ENCODE measurements at places on chromosomes 3 and 15.

DNA sequence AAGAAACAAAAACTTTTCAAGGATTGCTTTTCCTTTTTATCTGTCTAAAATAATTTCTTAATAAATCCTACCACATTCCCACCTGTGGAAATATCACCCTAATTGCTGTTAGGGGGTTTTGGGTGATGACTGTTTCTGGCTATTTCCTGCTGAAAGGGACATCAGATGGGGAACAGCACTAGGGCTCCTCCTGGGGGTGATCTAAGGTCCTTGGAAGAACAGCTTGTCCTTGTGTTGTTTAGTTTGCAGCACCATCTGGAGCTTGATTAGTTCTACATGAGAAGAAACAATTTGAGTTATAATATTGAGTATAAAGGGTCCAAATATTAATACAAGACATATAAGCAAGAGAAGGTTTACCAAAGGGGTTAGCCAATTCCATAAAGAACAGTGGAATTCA lies 18.7 kb downstream of the OR5H15 start:
- DNase-seq = no peak

- DNase-seq = no peak
These were observed 91.5 kb upstream of the C3orf80 start for GRCh38 chr3:160133757-160134156.

DNA sequence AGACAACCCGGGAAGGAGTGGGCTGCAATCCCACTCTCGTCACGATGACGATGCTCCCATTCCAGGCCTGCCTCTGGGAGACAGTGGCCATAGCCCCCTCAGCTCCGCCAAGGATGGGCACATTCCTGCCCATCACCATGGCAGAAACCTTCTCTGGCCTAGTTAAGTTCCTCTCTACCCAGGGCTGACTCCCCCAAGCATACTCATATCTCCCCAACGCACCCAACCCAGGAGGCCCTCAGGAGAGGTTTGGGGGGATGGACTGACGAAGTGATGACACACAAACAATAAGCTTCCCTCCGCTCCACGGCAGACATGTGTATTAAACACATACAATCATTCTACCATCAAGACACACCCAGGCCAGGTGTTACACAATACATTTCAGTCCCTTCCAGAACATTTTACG lies 60.1 kb downstream of the VGLL4 start:
- DNase-seq = peak; percentile 67

- DNase-seq = no peak
These were observed 225.9 kb downstream of the IGSF11 start for GRCh38 chr3:118808723-118809122.

DNA sequence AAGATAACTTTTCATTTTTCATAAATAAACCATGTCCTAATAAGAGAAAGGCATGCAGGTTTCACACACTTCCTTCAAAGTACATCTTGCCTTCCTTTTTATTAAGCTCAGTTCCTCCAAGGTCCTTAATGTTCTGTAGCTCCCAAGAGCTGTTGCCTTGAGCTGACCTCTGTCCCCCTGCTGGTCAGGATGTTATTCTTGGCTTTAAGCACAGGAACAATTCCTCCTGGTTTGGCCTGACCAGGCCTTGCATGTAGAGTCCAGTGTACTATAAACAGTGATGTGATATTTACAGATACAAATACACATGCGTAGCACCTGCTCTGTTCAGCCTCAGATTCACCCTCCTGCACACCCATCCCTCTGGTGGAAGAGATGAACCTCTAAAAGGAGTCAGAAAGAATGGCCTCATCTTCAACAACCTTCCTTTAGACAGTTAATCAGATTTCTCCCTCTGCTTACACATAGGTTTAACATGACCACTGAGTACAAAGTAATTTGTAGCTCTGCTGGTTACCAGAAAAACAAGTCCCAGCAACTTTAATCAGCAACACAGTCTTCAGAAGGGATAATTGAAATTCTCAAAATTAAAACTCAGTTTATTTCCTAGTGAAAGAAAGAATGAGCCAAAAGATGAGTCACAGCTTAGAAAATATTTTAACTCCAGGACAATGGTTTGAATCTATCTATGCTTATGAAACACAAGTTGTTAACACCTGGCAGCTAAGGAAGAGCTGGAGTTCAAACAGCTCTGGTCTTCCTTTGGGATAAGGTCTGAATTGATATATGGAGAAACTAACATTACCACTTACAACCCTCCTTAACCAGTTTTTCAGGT lies 46.5 kb downstream of the PTPN9 start:
- DNase-seq = peak; percentile 92

DNA sequence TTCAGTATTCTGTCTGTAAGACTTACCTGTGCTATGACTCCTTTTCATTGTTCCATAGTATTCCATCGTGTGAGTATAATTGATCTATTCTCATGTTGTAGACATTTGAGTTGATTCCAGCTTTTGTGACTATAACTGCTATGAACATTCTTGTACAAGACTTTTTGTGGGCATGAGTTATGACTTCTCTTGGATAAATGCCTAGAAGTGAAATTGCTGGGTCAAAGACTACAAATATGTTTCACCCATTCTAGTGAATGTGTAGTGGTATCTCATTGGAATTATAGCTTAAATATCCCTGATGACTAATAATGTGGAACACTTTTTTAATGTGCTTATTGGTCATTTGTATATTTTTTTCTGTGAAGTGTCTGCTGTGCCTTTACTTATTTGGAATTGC lies 27.6 kb upstream of the NPHP3 start:
- DNase-seq = peak; percentile 31

GRCh38 chr3:177837951-177838655 lies 640.8 kb upstream of the TBL1XR1 start:
- DNase-seq = no peak

- no peak for DNase-seq
These were observed 39.3 kb upstream of the CDCP1 start for GRCh38 chr3:45185461-45185860.

GRCh38 chr15:67106764-67107013 lies 41.3 kb downstream of the SMAD3 start:
- DNase-seq = no peak

- DNase-seq = peak; percentile 42
These were observed 28.2 kb downstream of the C3orf62 start for GRCh38 chr3:49248840-49249227.
